ENCODE measurements at places on chromosomes 12 and 14.

GRCh38 chr14:93859957-93860356, 67.2 kb upstream of the FAM181A start:
- no peak for DNase-seq

- no peak for DNase-seq
Observed at GRCh38 chr14:76012354-76012753, 26.8 kb downstream of the IFT43 start.

DNA sequence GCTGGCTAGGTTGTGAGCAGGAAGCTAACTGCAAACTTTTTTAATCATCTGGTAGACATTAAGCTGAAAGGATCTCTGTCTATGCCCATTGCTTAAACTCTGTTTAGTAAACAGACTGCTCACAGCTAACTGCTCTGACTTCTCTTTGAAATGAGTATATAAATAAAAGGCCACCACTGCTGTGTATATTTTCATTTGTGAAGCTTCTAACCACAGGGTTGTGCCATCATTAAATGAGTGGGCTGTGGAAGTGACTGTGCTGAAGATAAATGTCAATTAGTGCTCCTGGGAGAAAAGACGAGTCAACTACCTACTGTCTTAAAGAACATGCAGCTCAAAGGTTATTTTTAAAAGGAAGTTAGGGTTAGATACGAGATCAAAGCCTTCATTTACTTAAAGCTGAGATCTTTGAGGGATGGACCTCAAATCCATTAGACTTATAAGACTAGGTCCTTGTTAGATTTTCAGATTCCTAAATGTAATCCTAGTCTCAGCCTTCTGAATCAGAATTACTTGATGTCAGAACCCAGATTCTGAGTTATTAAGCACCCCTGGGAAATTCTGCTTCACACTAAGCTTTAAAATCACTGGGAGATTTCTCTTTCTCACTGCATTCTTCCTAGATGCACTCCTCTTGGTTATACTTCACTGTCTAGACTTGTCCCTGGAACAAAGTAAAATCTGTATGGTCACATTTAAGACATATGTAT, 213.1 kb upstream of the FLRT2 start:
- DNase-seq, result no peak

GRCh38 chr14:31828946-31829868, 247.9 kb upstream of the ARHGAP5 start:
- no peak for DNase-seq

GRCh38 chr14:64663174-64663573, 41.0 kb upstream of the PLEKHG3 start:
- no peak for DNase-seq

GRCh38 chr12:79115743-79116142, 251.2 kb downstream of the SYT1 start:
- no peak for DNase-seq

DNA sequence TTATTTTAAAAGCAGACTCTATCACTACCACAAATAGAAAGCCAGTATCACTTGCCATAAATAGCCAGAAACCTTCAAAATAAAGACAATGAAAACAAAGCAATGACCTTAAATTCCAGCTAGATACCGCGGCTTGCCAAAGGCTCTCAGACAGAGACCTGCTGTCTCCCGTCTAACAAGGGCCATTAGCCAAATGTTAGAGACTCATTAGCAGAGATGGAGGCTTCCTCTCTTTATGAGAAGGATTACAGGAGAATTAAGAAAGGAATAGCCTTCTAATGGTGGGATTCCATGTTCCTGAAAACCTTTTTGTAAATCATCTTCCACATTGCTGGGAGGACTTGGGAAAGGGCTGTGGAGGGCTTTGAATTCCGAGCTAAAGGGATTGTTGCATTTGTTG, 206.7 kb downstream of the AACS start:
- DNase-seq, result no peak

DNA sequence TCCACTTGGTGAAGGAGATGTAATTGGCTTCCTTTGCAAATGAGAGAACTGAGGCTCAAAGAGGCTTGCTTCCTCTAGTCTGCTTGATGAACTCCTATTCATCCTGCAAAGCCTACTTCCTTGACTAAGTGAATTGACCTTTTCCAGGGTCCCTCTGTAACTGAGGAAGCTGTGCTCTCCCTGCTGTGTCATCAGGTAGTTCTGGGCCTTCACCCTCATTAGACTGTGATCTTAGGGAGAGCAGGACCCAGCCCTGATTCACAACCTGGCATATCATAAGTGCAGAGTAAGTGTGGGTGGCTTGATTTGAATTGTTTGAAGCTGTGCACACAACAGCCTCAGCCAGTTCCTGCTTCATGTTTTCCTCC, 16.3 kb downstream of the ASB2 start:
- no peak for DNase-seq

DNA sequence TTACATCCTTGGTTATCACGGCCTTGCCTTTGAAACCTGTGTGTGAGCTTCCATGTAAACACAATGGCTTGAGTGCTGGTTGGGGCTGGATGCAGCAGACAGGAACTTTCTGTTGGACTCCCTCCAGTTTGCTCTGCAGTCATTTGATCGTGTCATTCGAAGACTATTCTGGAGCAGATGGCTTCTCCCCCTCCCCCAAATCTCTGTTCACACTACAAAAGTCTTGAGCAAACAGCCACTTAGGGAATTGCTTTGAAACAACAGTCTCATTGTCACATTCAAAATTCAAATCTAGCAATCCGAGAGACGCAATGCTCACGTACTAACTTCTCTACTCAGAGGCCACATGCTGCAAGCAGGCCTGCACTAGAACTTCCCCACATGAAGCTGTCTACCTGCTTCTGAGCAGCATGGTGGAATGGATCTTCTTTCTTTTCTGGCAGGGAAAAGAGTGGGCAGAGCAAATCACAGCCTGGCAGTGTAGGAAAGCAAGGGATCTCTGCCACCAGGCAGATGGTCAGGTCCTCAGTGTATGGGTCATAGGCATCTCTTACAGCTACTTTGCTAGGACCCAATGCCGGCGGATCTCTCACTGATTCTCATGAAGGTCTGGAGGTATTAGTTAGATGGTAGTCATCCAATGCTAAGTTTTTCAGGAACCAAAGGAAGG, 214.2 kb downstream of the PPM1H start:
- DNase-seq, result no peak

All from T-helper 17 cell (primary cell).